ENCODE measurements at places on chromosomes 2 and 18.
A peak's percentile ranks its signal among the peaks of the same experiment; 100 is the strongest.

DNA sequence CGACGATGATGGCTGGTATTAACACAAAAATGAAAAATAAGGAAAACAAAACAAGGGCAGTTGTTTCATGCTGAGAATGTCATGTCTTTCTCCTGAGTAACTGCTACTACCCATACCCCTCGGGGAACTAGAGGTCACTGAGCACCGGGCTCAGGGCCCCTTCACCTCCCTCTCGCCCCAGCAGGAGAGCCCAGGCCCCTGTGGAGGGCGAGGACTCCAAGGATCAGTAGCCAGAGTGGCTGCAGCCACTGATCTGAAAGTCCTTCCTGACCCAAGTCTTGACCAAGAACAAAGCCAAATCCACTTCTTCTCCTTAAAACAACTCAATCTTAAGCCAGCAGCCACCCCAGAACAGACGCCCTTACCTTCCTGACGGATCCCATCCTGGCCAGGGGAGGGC is 25.5 kb downstream of the ST8SIA5 start:
- DNase-seq = no peak

GRCh38 chr2:157789933-157790511 is 86.1 kb downstream of the ACVR1 start:
- no peak for DNase-seq

DNA sequence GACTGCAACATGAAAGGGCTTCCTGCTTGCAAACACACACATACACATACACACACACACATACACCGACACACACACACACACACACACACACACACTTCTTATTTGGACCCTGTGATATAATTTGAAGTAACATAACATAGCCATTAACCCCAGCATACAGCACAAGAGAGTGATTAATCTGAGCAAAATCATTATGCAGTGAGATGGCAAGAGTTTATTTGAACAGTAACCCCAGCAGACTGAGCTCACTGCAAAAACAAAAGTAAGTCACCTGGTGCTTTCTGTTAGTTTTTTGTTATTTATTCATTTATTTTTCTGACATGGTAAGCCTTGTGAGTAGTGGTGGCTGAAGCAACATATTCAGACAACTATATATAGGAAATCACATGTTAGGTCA is 93.7 kb downstream of the NOL4 start:
- no peak for DNase-seq

- DNase-seq = peak; percentile 87
Measured at GRCh38 chr2:65435625-65436168, 3.3 kb upstream of the SPRED2 start.

DNA sequence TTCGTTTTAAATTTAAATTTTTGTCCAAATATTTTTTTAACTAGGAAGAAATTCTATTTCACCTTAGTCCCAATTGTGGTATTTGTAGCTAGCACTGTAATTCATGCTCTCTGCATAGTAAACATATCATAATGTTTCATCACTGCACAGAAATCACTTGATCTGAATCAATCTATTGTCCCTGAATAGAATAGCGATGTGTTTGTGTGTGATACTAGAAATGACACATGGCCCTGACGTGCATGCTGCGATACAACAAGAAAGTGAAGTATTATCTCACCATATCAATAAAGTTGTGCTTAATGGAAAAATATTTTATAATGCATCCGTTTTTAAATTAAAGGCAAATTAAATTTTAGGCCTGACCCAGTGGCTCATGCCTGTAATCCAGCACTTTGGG is 10.0 kb downstream of the TTL start:
- DNase-seq = no peak

DNA sequence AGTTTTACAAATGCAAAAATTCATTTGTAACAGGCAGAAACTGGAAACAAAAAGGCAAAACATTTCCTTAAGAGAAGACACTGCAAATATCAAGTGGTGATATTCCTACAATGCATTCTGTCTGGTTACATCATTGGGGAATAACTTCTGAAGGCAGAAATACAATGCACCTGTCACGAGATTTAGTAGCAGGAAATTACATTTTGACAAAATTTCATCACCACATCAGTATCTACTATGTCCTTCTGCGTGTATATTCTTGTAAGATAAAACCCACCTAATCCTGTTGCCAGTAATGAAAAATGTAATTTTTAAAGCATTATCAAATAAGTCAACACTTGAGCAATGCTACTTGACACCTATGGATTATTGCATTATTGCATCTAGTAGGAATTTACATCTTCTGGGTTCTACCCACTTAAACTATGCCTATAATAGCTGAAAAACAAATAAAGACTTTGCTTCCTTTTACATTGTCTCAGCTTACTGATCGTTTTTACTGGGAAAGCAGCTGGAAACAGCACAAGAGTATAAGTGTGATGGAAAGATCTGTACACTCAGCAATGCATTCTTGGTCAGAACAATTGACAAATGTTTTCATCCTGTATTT is 59.5 kb downstream of the IRS1 start:
- no peak for DNase-seq

- no peak for DNase-seq
Measured at GRCh38 chr2:53949457-53949856, 21.3 kb downstream of the PSME4 start.

DNA sequence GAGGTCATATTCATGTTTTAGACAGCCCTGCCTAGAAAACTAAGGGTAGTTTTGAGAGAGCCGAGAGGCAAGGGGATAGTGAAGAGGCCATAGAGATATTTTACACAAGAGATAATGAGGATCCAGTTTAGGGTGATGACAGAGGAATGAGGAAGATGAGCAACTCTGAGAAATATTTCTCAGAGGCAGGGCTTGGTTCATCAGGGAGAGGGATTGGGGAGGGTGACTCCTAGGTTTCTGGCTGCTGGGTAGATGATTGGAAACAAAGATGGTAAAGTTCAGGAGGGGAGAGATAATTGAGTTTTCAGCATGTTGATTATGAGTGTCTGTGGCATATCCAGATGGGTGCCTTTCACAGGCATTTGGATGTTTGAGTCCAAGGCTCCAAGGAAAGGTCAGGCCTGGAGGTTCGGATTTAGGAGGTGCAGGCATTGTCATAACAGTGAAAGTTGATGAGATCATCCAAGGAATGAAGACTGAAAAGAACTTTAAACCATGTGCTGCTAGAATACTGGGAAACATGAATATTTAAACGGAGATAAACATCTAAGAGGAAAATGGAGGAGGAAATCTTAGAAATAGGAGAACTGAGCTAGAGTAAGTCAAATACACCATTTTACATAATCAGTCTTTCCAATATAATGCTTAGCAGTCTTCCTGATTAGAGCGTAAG is 7.4 kb downstream of the MYL12B start:
- no peak for DNase-seq

GRCh38 chr2:64263315-64263714 is 119.1 kb upstream of the PELI1 start:
- no peak for DNase-seq

- no peak for DNase-seq
Measured at GRCh38 chr2:121561617-121562268, 31.1 kb downstream of the RNU4ATAC start.

DNA sequence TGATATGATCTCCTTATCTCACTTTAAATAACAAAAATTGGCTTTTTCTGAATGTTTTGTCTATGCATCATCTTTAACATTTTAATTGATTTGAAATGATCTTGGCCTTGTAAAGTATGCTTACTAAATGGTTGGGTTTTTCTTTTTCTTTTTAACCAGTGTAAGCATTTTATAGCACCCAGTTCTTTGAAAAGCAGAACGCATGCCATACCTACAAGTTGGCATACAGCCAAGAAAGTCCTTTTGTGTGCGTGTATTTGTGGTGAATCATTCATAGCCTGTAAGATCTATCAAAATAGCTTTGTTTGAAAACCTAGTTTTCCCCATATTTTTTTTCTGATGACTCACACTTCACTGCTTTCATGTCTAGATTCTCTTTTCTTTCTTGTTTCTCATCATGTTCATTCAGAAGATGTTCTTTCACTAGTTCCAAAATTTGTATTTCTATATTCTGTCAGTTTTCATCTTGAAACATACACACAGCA is 4.1 kb upstream of the VRK2 start:
- DNase-seq = no peak

GRCh38 chr2:149055751-149056150 is 17.3 kb downstream of the LYPD6B start:
- DNase-seq = no peak

GRCh38 chr2:112304298-112304941 is 29.0 kb downstream of the ZC3H6 start:
- no peak for DNase-seq

DNA sequence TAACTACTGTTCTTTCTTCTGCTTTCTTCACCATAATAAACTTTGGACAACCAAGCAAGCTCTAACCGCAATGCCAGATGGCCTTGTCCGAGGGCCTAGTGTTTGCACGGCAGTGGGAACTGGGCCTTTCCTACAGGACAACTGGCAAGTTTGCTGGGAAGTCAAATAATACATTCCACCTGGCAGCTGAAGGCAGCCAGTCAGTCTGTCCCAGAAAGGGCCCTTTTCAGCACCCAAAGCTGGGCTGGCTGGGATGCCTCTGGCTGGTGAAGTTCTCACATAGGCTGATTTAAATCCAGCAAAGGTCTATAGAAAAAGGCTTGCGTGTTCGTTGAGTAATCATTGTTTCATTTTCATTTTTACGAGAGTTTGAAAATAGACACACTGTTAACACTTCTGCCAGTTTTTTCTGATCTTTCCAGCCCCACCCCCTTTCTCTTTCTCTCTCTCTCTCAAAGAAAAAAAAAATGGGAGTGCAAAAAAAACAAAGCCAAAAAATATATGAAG is 110.0 kb upstream of the EPAS1 start:
- DNase-seq = peak; percentile 24

- DNase-seq = no peak
Measured at GRCh38 chr2:164871404-164871803, 29.8 kb upstream of the COBLL1 start.

DNA sequence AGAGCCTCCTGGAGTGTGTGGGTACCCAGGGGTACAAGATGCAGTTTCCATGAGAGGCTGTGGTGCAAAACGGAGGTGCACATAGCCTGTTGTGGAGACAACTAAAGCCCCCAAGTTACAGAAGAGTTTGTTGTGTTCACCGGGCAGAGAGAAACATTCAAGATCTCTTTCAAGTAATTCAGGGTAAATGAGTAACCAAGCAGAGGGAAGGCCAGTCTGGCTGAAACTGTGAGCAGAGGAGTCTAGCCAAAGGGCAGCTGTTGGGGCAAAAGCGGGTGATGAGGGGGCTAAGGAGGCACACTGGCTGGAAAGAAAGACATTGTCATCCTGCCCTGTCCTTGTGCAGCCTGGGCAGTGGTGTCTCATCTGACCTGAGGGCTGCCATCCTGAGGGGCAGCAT is 52.0 kb downstream of the CXCR4 start:
- DNase-seq = no peak

- DNase-seq = no peak
Measured at GRCh38 chr2:234296991-234297390, 199.9 kb downstream of the ARL4C start.

DNA sequence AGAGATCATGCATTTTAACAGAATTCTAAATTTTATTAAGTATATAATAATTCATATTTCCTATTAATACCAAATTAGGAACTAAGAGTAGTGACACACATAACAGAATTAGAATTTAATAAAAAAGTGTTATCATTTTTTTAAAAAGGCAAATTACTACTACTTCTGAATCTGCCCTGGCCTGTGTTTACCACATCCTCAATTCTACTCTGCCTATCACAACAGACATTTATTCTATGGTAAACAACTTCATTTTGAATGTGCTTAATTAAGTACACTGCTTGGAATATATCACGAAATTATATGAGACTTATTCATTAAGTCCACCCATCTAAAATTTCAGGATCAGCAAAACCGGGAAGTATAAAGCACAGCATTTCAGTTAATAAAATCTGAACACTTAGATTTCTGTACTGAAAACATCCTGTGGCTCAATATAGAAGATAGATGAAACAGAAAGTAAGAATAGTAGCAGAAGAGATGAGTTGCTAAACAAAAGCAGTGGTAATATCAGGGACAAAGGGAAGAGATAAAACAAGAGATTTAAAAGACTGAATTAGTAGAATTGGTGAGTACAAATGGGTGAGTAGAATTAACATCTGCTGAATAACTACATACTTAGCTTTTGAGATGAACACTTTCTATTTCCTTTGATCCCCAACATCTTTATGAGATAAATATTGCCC is 3.7 kb downstream of the SMC6 start:
- DNase-seq = no peak

- no peak for DNase-seq
Measured at GRCh38 chr2:75606761-75607399, 39.7 kb upstream of the MRPL19 start.

- no peak for DNase-seq
Measured at GRCh38 chr2:240429872-240430491, 5.5 kb upstream of the GPC1 start.

DNA sequence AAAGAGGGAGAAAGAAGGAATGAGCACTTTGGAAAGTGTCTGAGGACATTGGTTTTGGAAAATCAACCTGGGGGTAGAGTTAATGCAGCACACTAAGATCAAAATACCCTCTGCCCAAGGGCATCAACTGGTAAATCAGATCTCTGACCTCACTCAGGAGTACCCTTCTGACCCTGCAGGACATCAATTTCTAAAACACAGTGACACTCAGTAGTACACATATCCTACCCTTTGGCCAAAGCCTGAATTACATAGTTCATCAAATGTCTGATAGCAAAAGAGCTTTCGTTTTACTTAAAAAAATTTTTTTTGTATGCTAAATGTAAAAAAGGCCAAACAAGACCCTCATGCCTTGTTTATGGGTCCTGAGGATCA is 118.4 kb upstream of the CTNNA2 start:
- no peak for DNase-seq

- DNase-seq = no peak
Measured at GRCh38 chr2:28667261-28667660, 84.4 kb upstream of the PPP1CB start.

GRCh38 chr18:58977223-58977622 is 112.5 kb downstream of the ZNF532 start:
- no peak for DNase-seq

DNA sequence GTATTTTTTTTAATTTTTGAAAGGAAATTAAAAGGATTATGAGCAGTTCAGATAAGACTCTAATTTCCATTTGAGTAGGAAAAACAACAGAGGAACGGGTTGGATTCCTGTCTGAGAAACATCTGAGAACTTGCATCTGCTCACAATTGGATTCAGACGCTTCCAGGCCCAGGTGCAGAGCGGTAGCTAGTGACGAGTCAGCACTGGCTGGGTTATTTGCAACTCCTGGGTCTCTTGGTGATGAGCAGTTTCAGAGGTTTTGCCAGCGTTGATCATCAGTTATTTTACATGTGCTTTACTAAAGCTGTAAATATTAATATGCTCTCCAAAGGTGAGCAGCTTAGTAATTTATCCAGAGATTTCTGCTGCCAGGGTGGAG is 39.1 kb upstream of the B3GNT7 start:
- no peak for DNase-seq
